DMS79 (cell line): ENCODE measurements at places on chromosomes 3 and 15.

GRCh38 chr3:120093119-120093910 lies 932 bp downstream of the GSK3B start:
- no peak for DNase-seq

DNA sequence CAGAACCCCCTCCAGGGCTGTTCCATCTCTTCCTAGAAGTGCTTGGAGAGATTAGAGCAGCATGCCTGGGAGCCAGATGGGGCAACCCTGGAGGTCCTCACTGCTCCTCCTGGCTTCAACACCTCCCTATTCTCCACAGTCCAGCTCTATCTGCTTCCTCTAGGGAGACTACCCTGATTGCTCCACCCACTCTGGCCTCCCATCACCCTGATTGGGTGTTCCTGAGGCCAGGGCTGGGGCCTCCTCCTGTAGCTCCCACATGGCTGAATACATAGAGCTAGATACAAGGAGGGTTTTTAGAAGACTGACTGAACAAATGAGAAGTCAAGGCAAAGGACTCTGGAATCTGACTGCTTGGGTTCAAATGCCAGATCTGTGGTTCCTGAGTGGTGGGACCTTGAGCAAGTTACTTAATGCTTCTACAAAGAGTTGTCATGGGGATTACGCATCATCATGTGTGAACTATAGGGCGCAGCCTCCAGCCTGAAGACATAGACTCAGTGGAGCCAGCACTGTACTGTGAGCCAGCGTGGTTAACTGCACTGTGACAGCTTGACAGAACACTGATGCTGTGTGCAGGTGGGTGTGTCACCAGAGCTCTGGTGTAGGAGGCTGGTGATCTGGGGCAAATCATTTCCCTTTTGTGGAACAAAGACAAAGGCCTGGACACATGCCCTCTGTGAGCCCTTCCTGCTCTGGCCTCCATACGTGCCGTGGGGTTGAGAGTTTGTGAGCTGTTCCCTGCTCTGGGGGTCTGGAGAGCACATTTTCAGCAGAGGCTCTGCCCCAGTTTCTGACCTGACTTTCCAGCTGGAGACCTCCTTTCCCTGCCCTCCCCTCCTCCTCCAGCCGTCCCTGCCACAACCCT lies 74.8 kb downstream of the SCN5A start:
- no peak for DNase-seq

DNA sequence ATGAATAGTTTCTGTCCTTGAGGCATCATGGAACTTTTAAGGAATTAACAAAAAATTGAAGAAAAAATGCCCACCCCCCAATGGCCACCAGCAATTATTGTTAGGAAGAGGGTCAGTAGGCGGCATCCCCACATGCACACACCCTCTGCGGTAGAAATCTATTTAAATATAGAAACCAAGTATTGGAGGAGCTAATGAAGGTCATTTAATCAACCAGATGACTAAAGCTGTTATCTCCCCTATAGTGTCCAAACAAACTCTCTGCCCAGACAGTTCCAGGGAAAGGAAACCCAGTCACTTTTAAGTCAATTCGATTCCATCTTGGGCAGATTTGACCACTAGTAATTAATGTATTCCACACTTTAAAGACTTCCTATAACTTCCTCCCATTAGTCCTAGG lies 47.1 kb downstream of the DGKG start:
- DNase-seq = no peak

GRCh38 chr3:195001261-195001660 lies 269.7 kb downstream of the XXYLT1 start:
- no peak for DNase-seq

GRCh38 chr3:22632536-22632935 lies 570.6 kb upstream of the UBE2E2 start:
- no peak for DNase-seq

GRCh38 chr15:79307251-79307650 lies 3.7 kb upstream of the TMED3 start:
- DNase-seq = no peak

- no peak for DNase-seq
Observed at GRCh38 chr3:152021951-152022461, 148.6 kb downstream of the SUCNR1 start.

DNA sequence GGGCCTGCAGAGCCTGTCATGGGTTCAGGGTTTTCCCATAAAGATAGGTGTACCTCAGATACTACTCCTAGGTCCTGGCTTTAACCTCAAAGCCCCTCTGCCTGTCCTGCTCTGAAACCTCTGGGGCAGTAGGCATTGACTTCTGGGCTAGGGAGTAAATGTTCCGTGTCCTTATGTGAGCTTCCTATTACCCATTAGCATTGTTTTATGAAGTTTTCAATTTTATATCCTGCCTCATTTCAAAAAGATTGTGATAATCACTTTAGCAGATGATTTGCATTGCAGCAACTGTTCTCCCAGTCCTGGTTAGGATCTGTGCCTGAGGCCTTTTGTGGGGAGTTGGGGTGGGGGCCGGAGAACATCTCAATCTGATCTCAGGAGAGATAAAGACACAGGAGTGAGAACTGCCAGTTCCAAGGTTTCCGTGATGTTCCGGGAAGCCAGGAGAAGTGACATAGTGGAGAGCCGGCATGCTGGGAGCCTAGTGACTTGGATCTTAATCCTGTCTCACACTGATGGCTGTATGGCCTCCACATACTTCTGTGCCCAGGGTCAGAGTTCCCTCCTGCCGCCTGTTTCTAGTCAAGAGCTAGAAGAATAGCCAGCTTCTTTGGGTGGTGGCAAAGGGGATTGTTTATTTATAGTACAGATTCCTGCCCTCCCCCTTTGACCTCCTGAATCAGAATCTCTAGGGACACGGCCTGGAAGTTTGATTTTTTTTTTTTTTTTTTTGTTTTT lies 10.6 kb downstream of the TPM1 start:
- no peak for DNase-seq

- DNase-seq = no peak
Observed at GRCh38 chr15:94924971-94925598, 693.7 kb downstream of the MCTP2 start.

- DNase-seq = no peak
Observed at GRCh38 chr15:84914351-84914750, 29.9 kb downstream of the SLC28A1 start.

GRCh38 chr3:15217011-15217671 lies 11.1 kb downstream of the CAPN7 start:
- no peak for DNase-seq

GRCh38 chr3:192947421-192947820 lies 29.8 kb upstream of the MB21D2 start:
- no peak for DNase-seq

GRCh38 chr3:46960081-46960701 lies 16.4 kb downstream of the CCDC12 start:
- DNase-seq = no peak

- no peak for DNase-seq
Observed at GRCh38 chr3:136624894-136625815, 127.0 kb downstream of the STAG1 start.

DNA sequence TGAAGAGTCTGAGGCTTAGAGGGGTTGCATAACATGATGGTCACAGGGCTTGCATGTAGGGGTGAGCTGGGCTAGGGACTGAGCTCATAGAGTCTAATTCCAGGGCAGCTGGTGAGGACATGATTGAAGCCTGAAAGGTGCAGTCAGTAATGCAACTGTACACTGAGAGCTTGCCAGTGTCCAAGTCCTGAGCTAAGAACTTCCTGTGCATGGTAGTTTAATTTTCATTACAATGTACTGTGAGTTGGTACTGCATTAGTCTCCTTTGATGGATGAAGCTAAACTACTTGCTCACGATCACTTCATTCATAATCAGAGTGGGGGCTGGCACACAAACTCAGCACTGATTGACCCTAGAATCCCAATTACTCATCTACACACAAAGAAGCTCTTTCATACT lies 156.4 kb upstream of the CRBN start:
- DNase-seq = no peak

GRCh38 chr3:181711325-181712135 lies at the start of gene SOX2:
TSS of gene SOX2 (plus strand) at chr3:181711925. CDS start at chr3:181712361, 436 bp downstream.
- peak; percentile 37 for DNase-seq

DNA sequence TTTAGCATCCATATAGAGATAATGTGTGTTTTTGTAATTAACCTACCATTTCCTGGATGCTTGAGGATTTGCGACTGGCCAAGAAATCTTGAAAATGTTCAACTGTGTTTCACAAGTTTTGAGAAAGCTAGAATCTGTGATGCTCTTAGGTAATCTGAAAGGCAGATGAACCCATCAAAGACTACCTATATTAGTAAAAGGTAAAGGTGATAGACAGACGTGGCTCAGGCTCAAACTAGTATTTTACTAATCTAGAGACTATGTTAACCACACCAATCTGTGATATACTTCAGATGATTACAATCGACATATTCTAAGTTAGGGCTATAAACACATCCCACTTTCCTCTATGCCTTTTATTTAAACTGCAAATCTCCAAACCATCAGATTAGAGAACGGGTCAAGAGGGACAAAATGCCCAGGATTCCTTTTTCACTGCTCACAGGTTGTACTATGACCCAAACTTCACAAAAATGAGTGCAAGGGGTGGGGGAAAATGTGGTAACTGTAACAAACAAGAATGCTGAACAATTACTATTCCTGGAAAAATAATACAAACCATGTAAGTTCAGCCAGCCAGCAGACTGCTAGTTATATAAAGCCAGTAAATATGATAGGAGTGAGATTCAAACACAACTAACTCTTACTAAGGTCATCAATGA lies 295.1 kb downstream of the FOXP1 start:
- no peak for DNase-seq
